ENCODE measurements at places on chromosomes 12 and 14. TPM values are rescaled to one million over a fixed set of nuclear protein-coding genes. Genes with fewer than 3 reads are reported as not detected.

ESPL1 gene
- total RNA-seq: 2.8 TPM

MYL2 gene
- total RNA-seq: not detected

RASSF9 gene
- 0.94 TPM for total RNA-seq

GRIP1 gene
- total RNA-seq: 98.6 TPM

MUCL1 gene
- not detected for total RNA-seq

LRRIQ1 gene
- total RNA-seq: 6.9 TPM

EIF2B2 gene
- total RNA-seq: 37.6 TPM

Data from parietal lobe (tissue), 2 donors.